ENCODE measurements at places on chromosomes 7 and 10.

GRCh38 chr10:33669904-33670303 is 335.4 kb upstream of the NRP1 start:
- DNase-seq, result no peak

DNA sequence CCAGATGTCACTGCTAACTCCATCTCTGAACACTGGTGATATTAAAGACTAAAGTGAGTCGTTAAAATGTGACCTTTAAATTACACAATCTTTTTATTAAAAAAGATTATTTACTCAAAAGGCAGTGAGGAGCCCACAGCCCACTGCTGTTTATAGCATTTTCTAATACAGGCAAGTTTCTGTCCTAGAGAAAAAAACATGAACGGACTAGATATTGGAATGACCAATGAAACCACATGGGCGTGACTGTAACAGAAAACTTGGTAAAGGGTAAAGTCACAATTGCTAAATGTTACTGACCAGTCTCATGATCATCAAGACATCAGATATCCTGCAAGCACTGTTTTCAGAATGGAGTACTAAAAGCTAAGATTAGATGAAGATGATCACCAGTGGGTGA is 78.7 kb downstream of the FEZF1 start:
- no peak for DNase-seq

- no peak for DNase-seq
Observed at GRCh38 chr7:69676247-69676646, 78.0 kb downstream of the AUTS2 start.

- no peak for DNase-seq
Observed at GRCh38 chr10:101452176-101452575, 98.2 kb downstream of the BTRC start.

DNA sequence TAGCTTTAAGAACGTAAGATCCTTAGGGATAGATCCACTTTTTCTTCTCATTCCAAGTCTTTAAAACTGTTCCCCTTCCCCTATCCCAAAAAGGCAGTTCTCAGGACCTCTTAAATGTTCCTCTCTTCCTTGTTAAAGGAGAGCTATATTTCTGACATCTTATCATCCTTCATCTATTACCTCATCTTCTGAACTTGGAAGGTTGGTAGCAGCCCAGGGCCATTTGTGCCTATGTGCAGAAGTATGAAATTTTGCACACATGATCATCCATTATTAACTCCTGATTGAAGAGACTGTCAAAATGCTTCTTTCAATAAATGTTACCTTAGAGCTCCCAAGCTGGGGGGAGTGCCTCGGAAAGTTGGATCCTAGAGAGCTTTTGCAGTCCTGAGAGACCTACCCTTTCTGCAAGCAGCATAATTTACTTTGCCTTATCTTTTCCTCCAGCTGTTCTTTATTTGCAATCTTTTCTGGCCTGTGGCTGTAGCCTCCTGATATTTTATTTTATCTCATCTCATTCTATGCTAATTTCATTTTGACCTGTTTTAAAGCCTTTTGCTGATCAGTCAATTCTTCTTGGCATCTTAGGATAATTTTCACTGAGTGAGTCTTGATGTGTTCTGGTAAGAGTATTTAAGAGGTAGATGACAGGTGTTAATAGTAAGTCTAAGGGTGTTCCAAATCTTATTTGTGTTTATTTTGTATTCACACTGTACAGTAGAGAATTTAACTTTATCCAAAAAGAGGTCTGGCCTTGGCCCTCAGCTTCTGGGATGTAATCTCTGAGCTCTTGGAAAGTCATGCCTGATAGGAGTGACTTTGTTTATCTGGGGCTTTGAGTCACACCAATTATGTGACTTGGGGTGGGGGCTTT is 135.0 kb upstream of the PDLIM1 start:
- DNase-seq, result no peak

DNA sequence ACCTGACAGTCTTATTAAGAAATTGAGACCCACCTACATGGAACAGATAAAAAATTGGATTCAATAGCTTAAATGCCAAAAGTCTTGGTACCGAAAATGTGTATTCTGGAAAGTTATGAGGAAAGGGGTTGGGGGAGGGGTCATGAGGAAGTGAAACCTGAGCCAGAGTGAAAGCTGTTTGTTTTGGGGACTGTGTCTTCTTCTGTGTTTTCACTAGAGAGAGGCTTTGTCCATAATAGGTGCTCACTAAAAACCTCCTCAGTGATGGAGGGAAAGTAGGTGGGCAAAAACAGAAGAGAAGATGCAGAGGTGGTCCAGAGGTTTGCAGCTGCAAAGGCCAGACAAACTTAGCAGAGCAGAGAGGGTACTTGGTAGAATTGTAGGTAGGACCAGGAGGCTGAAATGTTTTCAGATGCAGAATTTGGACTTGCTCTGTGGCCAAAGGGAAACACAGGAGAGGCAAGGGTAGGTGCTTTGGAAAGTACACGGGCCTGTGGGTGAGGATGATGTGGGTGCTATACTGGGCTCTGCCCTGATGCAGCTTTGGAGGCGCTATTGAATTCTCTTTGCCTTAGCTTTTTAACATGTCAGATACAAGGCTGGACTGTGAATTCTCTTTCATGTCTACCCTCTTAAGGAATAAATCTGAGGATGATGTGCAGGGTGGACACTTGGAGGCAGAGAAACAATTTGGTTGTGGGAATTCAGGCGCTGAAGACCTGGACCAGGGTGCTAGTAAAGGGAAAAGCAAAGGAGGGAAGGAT is 254.6 kb downstream of the PTEN start:
- DNase-seq, result no peak
